ENCODE measurements at places on chromosomes 1 and 21. TPM values are rescaled to one million over a fixed set of nuclear protein-coding genes. Genes with fewer than 3 reads are reported as not detected.

KRTAP13-2 gene
- total RNA-seq: not detected

- DNase-seq: no peak
These were observed 68.4 kb upstream of the ADGRL4 start for GRCh38 chr1:79074975-79075374.

DNA sequence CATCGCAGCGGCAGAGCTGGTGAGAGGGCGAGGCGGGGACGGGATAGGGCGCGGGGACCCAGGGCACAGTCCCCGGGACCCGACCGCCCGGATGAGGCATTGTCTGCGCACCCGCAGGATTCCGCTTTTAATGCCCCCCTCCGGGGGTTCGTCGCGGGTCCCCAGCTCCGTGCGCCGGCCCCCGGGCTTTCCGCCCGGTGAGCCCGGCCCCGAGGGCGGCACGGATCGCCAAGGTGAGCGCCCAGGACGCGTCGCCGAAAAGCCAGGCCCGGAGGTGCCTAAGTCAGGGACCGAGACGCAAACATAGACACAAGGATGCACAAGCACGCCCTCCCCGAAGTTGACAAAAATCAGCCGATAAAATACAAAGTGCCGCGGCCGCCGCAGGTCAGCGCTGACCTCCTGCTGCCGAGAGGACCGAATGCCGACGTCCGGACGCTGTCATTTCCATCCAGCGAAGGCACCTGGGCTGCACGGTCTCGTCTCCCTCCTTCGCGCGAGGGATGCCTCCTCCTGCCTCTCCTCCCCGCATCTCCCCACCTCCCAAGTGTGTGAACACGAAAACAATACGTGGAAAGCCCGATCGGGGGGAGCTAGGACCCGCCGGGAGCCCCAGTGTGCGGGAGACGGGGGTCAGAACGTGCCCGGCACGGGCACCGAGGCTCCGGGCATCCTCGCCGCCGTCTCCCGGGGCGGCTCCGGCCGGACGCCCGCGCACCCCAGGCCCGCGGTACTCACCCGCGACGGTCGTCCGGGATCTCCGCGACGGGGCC, 101.1 kb upstream of the SOD1 start:
- no peak for DNase-seq

- DNase-seq: no peak
These were observed 486 bp downstream of the HSPA13 start for GRCh38 chr21:14382486-14382834.

- no peak for DNase-seq
These were observed 21.5 kb downstream of the NPHP4 start for GRCh38 chr1:5970610-5971273.

CFHR3 gene
- not detected for total RNA-seq

- DNase-seq: no peak
These were observed 11.7 kb downstream of the AVPR1B start for GRCh38 chr1:206105464-206105995.

- no peak for DNase-seq
These were observed 12.1 kb downstream of the TRAPPC10 start for GRCh38 chr21:44024257-44024656.

DNA sequence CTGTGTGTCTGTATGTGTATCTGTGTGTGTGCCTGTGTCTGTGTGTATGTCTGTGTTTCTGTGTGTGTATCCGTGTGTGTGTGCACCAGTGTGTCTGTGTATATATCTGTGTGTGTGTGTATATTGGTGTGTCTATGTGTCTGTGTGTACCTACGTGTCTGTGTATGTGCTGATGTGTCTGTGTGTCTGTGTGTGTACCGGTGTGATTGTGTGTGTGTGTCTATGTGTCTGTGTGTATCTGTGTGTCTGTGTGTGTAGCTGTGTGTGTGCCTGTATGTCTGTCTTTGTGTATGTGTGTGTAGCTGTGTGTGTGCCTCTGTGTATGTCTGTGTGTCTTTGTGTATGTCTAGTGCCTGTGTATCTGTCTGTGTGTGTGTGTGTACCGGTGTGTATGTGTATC, 32.0 kb downstream of the CAMK2N1 start:
- DNase-seq: no peak

PRDM16 gene
- total RNA-seq: 0.25 TPM

- no peak for DNase-seq
These were observed 106.5 kb downstream of the RGS7 start for GRCh38 chr1:241250465-241250864.

- no peak for DNase-seq
These were observed 465.2 kb downstream of the NCAM2 start for GRCh38 chr21:21463456-21463855.

DNA sequence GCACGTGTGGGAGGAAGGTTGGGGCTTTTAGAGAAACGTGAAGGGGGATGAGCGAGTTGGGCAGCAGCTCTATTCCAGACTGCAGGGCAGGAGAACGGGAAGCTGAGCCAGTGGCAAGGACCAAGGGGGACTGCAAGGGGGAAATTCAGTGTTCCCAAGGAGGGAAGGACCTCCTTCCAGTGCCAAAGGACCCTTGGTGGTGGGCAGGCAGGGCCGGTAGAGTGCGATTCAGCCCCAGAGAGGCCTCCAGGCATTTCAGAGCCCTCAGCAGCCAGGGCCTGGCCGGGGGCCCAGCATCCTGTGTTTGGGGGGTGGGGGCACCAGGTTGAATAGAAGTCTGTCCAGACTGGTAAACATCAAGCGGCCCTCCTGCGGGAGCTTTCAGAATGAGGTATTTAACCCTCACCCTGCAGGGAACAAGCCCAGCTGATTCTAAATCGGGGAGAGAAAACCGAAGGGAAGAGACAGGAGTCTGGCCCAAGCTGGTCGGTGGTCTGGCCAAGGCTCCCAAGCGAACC, 2.3 kb downstream of the COL9A2 start:
- DNase-seq: no peak

- no peak for DNase-seq
These were observed 26.2 kb downstream of the UROD start for GRCh38 chr1:45038240-45038639.

DNA sequence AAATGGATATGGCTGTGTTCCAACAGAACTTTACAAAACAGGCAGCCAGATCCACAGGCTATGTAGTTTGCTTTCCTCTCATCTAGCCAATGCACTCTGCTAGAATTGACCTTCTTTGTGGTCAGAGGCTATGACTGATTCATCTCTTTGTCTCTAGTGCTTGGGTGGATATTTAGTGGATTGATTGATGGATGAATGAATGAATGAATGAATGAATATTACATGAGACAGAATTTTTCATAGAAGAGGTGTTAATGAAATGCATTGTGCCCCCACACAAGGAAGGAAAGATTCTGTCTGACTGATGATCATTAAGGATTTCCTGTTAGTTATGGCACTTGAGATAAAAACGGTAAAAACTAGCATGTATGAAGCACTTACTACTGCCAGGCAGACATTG, 50.5 kb upstream of the ZYG11A start:
- DNase-seq: no peak

DNA sequence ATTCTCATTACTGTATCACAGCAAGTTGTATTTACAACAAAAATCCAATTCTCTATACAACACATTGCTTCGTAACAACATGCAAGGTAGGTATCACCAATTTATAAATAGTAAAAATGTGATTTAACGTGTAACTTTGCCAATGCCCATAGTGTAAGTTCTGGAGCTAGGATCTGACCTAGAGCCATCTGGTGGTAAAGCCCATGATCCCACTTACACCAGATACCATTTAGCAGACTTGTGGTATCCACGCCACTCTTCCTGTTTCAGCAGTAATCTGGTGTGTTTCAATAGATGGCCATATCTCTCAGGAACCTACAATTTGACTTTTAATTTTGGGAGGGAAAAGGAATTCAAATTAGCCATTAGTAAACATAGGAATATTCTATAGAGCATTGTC, 10.2 kb downstream of the SETSIP start:
- DNase-seq: no peak

GRCh38 chr1:233359431-233359830, 31.9 kb downstream of the MAP3K21 start:
- no peak for DNase-seq
